ENCODE measurements at places on chromosomes 5 and 9.

GRCh38 chr9:69045821-69046220 lies 10.3 kb downstream of the FXN start:
- no peak overlapping the region for H3K27ac ChIP-seq
- no peaks in the 10 kb centered on the region for H3K36me3 ChIP-seq
- no peaks in the 10 kb centered on the region for H3K27me3 ChIP-seq
- peaks cover 5% of the 10 kb centered on the region for H3K4me1 ChIP-seq

GRCh38 chr9:124297915-124298645 lies 40.3 kb downstream of the NEK6 start:
- H3K4me1 ChIP-seq = peaks cover 18% of the 10 kb centered on the region
- no peaks in the 10 kb centered on the region for H3K36me3 ChIP-seq
- no peak for DNase-seq
- no peak overlapping the region for H3K27ac ChIP-seq

GRCh38 chr9:95211028-95211427 lies 106.5 kb downstream of the FANCC start:
- H3K4me1 ChIP-seq = peaks cover 2% of the 10 kb centered on the region
- no peak for DNase-seq
- H3K36me3 ChIP-seq = no peaks in the 10 kb centered on the region
- no peak overlapping the region for H3K27ac ChIP-seq
- no peak overlapping the region for H3K4me3 ChIP-seq

DNA sequence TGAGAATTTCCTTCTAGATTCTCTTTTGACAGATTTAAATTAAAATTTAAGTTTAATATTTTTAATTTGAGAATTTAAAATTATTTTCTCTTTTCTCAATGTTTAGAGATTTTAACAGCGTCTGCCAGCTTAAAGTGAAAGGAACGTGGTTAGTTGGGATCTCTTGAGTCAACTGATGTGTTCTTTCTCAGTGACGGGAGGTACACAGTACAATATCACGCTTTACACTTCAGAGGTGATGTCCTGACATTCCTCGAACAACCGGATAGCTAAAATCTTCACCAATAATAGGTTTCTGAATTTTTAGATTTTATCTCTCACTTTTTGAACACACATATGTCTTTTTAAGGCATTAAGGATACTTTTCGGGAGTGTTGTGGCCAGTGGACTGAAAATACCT lies 81.1 kb downstream of the FAM174A start:
- no peak overlapping the region for H3K27ac ChIP-seq

- no peaks in the 10 kb centered on the region for H3K27me3 ChIP-seq
- H3K4me1 ChIP-seq = peaks cover 44% of the 10 kb centered on the region
- DNase-seq = peak; percentile 93
- peak overlapping the region; percentile 9 for H3K4me3 ChIP-seq
- H3K27ac ChIP-seq = peak overlapping the region; percentile 84
Observed at GRCh38 chr9:128917151-128917849, 3.5 kb upstream of the PHYHD1 start.

DNA sequence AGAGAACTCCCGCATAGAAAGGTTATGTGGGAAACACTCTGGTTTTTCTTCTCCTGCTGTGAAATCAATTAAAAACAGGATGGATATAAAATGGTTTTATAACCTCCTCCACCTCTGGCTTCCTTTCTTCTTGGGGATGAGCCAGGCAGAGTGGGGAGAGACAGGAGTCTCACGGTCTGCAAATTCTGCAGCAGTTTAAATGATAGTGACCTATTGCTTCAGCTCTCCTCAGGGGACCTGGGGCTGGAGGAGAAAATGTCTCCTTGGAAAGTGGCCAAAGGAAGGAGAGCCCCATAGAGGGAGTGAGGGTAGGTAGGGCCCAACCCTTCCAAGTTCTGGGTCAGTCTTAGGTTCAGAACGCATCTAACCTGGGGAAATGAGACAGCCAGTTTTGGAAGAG lies 118.8 kb downstream of the MTX3 start:
- H3K27ac ChIP-seq = no peak overlapping the region
- no peaks in the 10 kb centered on the region for H3K4me1 ChIP-seq
- DNase-seq = no peak
- H3K36me3 ChIP-seq = no peaks in the 10 kb centered on the region
- H3K4me3 ChIP-seq = no peak overlapping the region

DNA sequence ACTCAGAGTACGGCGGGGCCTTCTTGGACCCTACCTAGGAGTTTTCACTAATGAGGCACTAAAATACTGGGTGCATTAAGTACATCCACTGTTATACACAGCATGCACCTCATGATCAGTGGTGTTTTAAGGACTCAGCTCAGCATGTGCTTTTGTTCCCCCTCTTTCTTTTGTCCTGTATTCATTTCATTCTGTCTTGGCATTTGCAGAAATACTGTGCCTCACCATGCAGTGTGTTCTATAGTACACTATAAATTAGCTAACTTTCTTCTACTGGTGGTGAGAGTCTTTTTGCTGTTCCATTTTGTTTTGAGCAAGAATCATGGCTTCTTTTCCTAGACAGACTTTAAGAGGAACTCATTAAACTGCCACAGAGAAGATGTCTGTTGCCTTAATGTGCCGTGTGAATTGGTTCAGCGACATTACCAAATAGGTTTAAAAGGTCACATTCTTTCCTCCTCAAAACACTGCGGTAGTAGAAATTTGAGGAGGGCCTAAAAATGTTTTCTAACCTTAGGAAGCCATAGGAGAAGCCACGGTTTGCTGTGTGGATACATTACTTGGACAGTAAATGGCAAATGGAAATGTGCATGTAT lies 276.6 kb downstream of the MAST4 start:
- H3K4me3 ChIP-seq = no peak overlapping the region
- H3K27me3 ChIP-seq = no peaks in the 10 kb centered on the region
- no peak overlapping the region for H3K27ac ChIP-seq
- no peak for DNase-seq

DNA sequence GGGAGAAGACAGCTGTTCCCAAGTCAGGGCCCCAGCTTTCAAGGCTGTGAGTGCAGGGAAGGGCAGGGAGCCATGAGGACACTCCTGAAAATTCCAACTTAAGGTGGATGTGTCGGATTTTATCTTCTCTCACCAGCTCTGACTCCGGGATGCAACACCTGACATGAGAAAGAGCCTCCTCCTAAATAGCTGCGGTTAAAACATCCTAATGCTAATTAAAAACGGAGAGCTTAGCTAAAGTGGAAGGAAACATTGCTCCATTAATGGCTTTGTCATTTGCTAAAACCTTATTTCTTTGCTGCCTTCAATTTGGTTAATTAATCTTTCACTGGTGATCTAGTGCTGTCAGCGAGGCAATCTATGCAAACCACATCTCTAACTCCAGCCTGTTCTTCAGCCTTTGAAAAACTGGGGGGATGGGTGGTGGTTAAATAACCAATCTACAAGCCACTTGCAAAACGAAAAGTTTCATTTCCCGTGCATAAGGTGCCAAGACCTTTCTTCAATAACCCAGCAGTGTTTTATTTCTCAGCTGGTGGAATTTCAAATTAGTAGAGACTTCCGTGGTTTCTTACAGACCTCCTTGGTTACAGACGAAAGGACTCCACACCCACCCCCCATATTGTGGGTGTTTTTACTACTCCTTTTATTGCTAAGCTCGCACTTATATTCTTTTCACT lies 379.6 kb downstream of the MLLT3 start:
- no peaks in the 10 kb centered on the region for H3K4me1 ChIP-seq
- H3K27me3 ChIP-seq = no peaks in the 10 kb centered on the region
- no peak for DNase-seq
- H3K4me3 ChIP-seq = no peak overlapping the region
- H3K27ac ChIP-seq = no peak overlapping the region
- no peaks in the 10 kb centered on the region for H3K36me3 ChIP-seq

GRCh38 chr5:79456400-79456799 lies 57.5 kb downstream of the HOMER1 start:
- DNase-seq = no peak
- no peak overlapping the region for H3K4me3 ChIP-seq
- no peaks in the 10 kb centered on the region for H3K36me3 ChIP-seq
- no peaks in the 10 kb centered on the region for H3K4me1 ChIP-seq
- no peak overlapping the region for H3K27ac ChIP-seq
- no peaks in the 10 kb centered on the region for H3K27me3 ChIP-seq

DNA sequence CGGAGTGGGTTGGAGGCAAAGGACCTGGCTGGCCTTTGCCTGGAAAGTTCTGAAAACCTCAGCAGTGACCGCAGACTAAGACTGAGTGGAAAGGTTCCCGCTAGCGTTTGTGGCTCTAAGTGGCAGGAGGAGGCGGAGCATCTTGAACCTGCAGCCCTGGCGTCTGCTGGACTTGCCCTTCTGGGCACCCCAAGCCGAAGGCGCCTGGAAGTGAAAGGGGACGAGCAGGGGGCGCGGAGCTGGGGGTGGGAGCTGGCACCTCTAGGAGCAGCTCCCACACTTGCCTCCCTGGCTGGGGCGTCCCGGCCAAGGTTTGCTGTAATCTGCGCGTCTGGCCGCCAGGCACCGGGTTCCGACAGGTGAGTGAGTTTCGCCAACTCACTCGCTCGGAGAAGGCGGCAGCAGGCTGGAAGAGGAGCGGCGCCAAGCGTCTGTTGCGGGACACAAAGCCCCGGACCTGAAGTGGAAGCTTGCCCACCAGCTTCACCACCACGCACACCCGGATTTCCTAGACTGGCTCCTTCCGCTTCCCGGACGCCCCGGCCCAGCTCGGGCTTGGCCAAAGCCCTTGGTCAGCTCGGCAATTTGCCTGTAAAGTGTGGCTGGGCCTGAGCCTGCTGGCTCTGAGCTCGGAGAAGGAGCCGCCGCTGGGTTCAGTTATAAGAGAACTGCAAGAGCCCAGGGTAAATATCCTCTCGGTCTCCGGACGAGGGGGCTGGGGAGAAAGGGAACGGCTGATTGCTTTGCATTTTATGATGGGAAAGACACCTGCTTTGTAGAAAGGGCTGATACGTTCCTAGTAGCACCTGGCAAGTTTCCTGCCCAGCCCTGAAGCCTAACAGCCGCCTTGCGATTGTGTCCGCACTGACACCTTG lies at the start of gene GNA14:
TSS of gene GNA14 (minus strand) at position 89 of the 875 bp plus-strand sequence. CDS start 529 bp downstream, outside the sequence.
- H3K27ac ChIP-seq = peak within 1 kb of the TSS; percentile 48
- DNase-seq = peak; percentile 68
- no peaks in the 10 kb centered on the region for H3K36me3 ChIP-seq
- peak within 1 kb of the TSS; percentile 52 for H3K4me3 ChIP-seq
- H3K4me1 ChIP-seq = peaks cover 8% of the 10 kb centered on the region

GRCh38 chr9:134570711-134571325 lies 70.8 kb upstream of the COL5A1 start:
- H3K27ac ChIP-seq = no peak overlapping the region
- no peak overlapping the region for H3K4me3 ChIP-seq
- DNase-seq = peak; percentile 33
- no peaks in the 10 kb centered on the region for H3K36me3 ChIP-seq
- H3K27me3 ChIP-seq = no peaks in the 10 kb centered on the region
- H3K4me1 ChIP-seq = no peaks in the 10 kb centered on the region

- no peaks in the 10 kb centered on the region for H3K36me3 ChIP-seq
- H3K4me1 ChIP-seq = no peaks in the 10 kb centered on the region
- H3K27me3 ChIP-seq = no peaks in the 10 kb centered on the region
- no peak for DNase-seq
Observed at GRCh38 chr9:11206925-11207324, 594.1 kb upstream of the PTPRD start.

Data from ovary (tissue), 10 donors.